ENCODE measurements at places on chromosomes 16 and 17.

DNA sequence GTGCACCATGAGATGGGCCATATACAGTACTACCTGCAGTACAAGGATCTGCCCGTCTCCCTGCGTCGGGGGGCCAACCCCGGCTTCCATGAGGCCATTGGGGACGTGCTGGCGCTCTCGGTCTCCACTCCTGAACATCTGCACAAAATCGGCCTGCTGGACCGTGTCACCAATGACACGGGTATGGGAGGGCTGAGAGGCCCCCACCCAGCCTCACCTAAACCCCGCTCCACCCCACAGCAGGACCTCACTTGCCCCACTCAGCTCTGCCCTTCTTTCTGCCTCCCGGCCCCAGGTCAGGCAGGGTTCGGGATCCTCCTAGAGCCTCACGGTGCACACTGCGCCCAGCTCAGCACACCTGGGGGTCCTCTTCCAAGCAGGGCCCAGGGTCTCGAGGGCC is 5.6 kb downstream of the ACE start:
- no peak for DNase-seq

GRCh38 chr17:1931844-1932579 is 93.1 kb downstream of the RTN4RL1 start:
- no peak for DNase-seq

DNA sequence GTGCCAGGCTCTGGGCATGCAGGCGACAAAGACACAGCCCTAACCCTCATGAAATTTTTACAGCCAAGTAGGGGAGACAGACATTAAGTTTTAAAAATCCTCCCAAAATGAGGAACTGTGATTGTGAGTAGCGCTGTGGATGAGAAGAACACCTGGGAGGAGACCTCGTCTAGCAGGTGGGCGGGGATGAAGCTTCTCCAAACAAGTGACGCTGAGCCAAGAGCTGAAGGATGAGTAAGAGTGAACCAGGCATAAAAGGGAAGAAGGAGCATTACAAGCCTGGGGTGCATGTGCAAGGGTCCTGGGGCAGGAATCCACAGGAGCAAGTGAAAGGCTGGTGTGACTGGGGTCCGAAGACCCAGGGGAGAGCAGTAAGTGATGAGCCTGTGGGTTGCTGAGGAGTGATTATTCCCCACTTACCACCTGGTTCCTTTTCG is 149.4 kb upstream of the HS3ST2 start:
- DNase-seq: no peak

GRCh38 chr17:69523244-69523861 is 108.9 kb downstream of the MAP2K6 start:
- no peak for DNase-seq

- no peak for DNase-seq
These were observed 29.4 kb upstream of the MLKL start for GRCh38 chr16:74729783-74730683.

DNA sequence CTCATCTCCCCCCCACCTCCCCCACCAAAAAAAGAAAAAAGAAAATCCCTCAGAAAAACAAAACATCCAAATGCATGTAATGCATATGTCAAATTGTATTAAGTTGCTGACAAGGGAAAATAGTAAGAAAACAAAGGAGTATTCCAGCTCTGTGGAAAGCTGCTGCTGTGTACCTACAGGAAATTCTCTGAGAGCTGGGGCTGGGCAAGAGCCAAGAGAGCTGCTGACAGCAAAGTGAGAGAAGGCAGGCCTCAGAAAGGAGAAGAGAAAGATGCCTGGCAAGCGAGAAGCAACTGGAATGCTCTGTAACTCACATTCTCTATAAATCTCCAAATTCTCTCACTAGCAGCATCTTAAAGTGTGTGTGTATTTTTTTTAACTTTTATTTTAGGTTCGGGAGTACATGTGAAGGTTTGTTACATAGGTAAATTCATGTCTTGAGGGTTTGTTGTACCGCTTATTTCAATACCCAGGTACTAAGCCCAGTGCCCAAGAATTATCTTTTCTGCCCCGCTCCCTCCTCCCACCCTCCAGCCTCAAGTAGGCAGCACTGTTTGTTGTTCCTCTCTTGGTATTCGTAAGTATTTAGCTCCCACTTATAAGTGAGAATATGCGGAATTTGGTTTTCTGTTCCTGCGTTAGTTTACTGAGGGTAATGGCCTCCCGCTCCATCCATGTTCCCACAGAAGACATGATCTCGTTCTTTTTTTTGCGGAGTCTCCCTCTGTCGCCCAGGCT is 24.4 kb downstream of the CNTROB start:
- DNase-seq: no peak

- no peak for DNase-seq
These were observed 677 bp downstream of the CBX1 start for GRCh38 chr17:48100591-48101011.

GRCh38 chr16:4263504-4264436 is 9.1 kb downstream of the TFAP4 start:
- DNase-seq: no peak

DNA sequence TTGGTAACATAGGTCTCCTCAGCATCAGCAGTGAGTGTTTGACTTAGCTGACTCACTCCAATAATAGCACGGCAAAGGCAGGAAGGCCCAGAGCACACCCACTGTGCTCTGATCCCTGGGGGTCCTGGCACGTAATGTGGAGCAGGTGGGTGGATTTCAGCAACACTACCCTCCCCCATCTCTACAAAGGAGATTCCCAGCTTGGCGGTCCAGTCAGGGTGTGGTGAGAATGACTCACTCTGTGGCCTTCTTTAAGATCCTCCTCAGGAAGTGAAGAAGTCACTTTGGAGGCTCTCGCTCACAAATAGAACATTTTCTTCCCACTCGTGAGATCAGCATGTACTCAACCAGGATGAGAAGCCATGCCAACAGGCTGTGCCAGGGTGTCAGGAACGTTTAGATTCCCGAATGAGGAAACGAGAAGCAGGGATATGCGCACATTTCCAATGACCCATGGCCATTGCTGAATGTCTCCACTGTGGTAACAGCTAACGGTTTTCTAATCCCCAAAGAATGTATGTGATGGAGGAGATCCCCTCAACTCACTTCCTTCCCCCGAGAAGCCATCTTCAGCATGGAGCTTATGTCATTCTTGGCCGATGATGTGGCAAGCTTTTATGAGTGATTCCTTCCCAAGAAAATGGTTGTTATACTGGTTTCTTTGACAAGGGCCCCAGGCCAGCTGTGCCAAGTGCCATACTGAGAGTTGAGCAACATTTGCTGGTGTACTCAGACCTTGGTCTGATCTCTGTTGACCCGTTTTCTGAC is 365.2 kb downstream of the C16orf95 start:
- DNase-seq: no peak

DNA sequence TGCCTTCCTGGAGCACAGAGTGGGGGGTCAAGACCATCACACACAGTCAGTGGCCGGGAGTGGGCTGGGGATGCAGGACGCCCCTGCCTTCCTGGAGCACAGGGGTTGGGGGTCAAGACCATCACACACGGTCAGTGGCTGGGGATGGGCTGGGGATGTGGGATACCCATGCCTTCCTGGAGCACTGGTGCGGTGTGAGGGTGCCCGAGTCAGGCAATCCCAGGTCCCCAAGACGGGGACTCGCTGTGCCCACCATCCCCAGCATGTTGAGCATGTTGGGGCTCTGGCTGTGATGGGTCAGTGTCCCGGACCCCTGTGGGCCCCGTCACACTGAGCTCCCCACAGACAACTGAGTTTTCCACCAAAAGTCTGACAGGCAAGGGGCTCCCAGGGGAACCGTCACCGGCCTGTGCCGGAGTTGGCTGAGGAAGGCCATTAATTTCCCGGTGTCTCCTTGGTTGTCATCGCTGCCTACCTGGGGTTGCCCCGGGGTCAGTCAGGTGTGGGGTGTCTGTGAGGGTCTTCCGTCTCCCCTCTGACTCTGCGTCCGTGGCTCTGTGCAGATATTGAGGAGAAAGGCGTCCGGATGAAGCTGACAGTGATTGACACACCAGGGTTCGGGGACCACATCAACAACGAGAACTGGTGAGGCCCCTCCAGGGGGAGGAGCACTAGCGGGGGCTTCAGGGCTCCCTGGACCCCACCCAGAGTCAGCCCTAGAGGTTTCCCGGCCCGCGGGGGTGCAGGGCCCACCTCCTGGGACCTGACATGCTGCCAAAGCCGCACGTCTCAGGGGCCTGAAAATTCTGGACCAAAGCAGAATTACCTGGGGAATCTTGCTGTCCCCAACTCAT is 347.1 kb downstream of the SEC14L1 start:
- DNase-seq: no peak

- no peak for DNase-seq
These were observed 4.3 kb upstream of the PIMREG start for GRCh38 chr17:6439951-6440350.

GRCh38 chr16:12723681-12724080 is 80.0 kb downstream of the CPPED1 start:
- DNase-seq: no peak

DNA sequence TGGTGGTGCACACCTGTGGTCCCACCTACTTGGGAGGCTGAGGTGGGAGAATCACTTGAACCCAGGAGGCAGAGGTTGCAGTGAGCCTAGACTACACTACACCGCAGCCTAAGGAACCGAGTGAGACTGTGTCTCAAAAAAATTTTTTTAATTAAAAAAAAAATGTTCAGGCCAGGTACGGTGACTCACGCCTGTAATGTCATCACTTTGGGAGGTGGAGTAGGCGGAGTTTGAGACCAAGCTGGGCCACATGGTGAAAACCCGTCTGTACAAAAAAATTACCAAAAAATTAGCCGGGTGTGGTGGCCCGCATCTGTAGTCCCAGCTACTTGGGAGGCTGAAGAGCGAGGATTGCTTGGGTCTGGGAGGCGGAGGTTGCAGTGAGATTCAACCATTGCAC is 3.6 kb upstream of the FAM222B start:
- DNase-seq: no peak

GRCh38 chr16:48271728-48272127 is 24.4 kb upstream of the ABCC11 start:
- DNase-seq: no peak

- no peak for DNase-seq
These were observed 11.9 kb downstream of the PITPNC1 start for GRCh38 chr17:67388986-67389385.

DNA sequence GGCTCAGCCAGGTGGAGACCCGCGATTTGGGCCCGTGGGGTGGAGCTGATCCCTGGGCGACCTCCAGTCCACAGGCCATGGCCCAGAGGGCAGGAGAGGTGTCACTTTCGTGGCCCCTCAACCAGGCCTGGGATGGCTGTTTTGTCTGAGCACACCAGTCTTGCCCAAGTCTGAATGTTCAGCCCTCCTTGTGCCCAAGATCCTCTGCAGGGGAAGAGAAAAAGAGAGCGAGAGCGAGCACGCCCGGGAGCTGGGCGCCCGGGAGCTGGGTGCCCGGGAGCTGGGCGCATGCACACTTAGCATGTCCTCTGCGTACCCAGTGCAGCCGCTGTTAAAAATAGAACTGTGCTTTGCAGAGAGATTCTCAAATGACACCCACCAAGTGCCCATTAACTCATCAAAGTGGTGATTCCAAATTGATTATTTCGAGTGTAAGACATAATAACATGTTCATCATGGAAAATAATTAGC is 403.3 kb upstream of the TNRC6C start:
- DNase-seq: no peak

GRCh38 chr17:28530250-28530649 is 22.2 kb downstream of the UNC119 start:
- no peak for DNase-seq

DNA sequence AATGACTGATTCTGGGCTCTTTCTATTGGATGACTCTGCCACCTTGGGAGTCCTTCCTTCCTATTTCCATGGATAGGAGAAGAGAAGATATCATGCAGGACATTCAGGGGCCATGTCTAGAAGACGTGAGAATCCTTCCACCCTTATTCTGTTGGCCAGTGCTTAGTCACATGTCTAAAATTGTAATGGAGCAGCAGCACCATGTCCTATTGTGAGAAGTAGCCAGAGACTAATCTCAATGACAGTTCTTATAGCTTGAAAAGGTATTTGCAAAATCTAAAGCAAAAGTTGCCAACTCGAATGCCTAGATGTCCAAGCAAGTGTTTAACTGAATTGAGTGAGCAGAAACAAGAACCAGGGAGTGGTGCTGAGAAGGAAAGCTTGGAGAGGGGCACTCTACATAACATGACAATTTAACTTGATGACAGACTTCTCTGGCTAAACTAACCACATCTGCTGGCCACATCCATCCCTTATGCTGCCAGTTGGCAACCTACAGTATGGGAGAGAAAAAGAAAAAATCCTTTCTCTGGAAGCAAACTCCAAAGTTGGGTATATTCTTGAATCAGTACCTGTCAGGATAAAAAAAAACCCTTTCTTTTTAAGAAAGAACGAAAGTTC is 225.7 kb downstream of the CDH13 start:
- no peak for DNase-seq

GRCh38 chr16:24748242-24748641 is 18.8 kb downstream of the TNRC6A start:
- DNase-seq: no peak

- no peak for DNase-seq
These were observed 2.3 kb upstream of the KRT15 start for GRCh38 chr17:41520821-41521521.

GRCh38 chr17:27471321-27472269 is 15.3 kb downstream of the KSR1 start:
- peak; percentile 82 for DNase-seq

DNA sequence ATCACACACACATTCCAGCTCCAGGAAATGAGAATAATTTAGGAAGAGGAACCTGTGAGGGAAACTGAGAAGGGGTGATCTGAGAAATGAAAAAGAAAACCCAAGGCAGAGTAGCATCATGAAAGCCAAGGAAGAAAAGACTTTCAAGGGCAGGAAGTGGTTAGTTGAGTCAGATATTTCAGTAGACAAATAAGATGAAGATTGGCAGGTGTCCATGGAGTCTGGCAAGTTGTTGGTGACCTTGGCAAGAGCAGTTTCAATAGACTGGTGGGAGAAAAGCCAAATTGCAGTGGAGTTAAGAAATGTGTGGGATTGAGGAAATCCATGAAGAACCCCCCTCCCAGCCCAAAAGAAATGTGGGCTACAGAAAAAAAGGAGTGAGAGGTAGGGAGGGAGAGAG is 10.7 kb downstream of the GNAO1 start:
- no peak for DNase-seq

- no peak for DNase-seq
These were observed 2.6 kb downstream of the CACNA1H start for GRCh38 chr16:1155353-1156054.
